ENCODE measurements at places on chromosomes 5 and 9.

DNA sequence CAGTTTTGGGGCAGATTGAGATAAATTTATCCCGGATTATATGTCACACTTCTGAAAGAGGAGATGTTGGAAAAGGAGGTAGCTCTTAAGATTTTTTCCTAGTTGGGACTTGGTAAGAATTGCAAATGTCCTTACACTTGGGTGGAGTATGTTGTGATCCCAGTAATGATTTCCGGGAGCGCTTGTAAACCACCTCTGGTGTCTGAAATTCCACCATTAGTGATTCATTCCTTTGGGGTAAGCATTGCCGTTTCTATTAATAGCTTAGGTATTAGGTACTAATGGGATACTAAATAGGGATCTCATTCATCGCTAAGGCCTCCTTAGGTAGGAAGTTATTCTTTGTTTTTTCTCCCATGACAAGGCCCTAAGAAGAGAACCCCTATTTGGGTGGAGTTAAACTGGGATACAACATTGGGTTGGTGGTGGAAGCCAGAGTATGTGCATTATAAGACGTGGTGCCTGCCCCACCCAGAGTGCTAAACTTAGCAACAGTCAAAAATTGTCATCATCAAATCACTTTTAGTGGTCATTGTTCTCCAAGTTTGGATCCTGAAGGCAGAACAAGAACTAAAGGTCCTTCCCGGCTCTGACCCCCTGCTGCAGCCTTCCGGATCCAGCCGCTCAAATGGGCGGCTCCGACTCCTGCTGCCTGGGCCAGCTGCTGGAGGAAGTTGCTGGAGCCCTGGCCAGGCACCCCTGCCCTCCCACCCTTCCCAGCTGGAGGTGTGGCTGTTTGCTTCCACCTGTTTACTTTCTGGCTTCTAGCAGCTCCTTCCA is 31.7 kb upstream of the DAB2IP start:
- DNase-seq, result no peak

GRCh38 chr5:38528162-38528703 is 28.2 kb downstream of the LIFR start:
- DNase-seq, result no peak

DNA sequence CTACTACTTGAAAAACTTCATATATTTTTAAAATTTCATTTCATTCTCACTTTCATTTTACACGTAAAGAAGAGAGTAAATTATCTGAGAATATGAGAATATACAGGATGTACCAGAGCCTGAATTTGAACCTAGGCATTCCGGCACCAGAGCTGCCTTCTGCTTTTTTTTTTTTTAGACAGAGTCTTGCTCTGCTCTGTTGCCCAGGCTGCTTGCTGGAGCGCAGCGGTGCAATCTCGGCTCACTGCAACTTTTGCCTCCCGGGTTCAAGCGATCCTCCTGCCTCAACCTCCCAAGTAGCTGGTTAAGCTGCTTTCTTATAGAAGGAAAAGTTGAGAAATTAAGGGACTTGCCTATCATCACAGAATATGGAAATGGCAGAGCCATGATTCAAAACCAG is 540.1 kb downstream of the EBF1 start:
- no peak for DNase-seq

GRCh38 chr5:6792376-6792775 is 79.1 kb downstream of the TENT4A start:
- no peak for DNase-seq

GRCh38 chr9:77215874-77216273 is 38.5 kb downstream of the VPS13A start:
- DNase-seq, result no peak

- DNase-seq, result no peak
These were observed 249.6 kb upstream of the EDIL3 start for GRCh38 chr5:84634256-84634655.

- DNase-seq, result no peak
These were observed 458.6 kb downstream of the ZSWIM6 start for GRCh38 chr5:61790678-61791077.

GRCh38 chr9:7174884-7175283 is 417.1 kb downstream of the KDM4C start:
- DNase-seq, result no peak

GRCh38 chr9:134858051-134858841 is 22.4 kb upstream of the FCN2 start:
- DNase-seq, result peak; percentile 33
